Astrocyte (in vitro differentiated cells and primary cell): ENCODE measurements at places on chromosomes 4 and X. TPM values are rescaled to one million over a fixed set of nuclear protein-coding genes. Genes with fewer than 3 reads are reported as not detected.

TRIM75 gene
- not detected in 2 replicates for total RNA-seq

- H3K27ac ChIP-seq, result no peak within 1 kb of the TSS
- H3K4me3 ChIP-seq, result peak within 1 kb of the TSS; percentile 39
- H3K27me3 ChIP-seq, result peaks cover 21% of the 10 kb centered on the region
Measured at GRCh38 chr4:6200011-6200921, at the start of gene JAKMIP1. Gene JAKMIP1 (minus strand): TSS chr4:6200549. CDS start chr4:6112850, 87,699 bp downstream.

DNA sequence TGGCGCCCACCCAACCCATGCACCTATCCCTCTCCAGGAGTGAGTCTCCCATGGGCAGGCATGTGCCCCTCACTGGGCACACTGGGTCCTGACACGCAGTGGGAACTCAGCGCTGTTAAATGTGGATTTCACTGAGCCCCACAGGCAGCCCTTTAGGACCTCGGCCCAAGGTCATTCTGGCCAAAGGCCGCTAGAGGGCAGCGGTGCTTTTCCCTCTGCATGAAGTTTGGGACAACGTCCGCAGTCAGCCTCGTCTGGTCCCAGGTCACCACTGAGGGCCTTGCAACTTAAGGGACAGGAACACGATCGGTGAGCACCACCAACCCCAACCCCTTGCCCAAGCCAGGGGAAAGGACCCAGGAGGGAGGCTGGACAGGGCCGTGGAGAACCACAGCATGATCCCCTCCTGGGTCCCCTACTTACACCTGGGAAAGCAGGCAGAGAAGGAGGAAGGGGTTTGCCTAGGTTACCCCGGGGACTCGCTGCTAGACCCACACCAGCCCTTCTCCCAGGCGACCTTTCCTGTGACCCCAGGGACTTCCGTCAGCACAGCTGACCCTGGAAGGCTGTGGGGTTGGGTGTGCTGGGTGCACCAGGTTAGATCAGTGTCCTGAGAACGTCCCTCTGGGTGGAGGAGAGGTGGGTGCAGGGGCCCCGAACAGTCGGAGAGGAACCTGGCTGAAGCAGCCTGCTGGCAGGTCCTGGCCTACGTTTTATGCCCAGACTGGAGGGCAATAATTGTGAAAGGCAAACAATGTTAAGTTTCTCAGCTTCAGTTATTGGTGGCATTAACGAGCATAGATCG, 24.0 kb downstream of the CYTL1 start:
- H3K4me3 ChIP-seq, result no peak overlapping the region
- no peak overlapping the region for H3K27ac ChIP-seq
- H3K36me3 ChIP-seq, result no peaks in the 10 kb centered on the region
- H3K27me3 ChIP-seq, result no peaks in the 10 kb centered on the region

SHROOM4 gene
- total RNA-seq, result 7.0 and 7.6 TPM in 2 replicates

- H3K4me1 ChIP-seq, result no peaks in the 10 kb centered on the region
- no peak for DNase-seq
- no peaks in the 10 kb centered on the region for H3K36me3 ChIP-seq
- H3K4me3 ChIP-seq, result no peak overlapping the region
- no peaks in the 10 kb centered on the region for H3K27me3 ChIP-seq
Measured at GRCh38 chrX:11641349-11642065, 24.2 kb downstream of the ARHGAP6 start.

BTC gene
- 0.20 and 0.26 TPM in 2 replicates for total RNA-seq

DNA sequence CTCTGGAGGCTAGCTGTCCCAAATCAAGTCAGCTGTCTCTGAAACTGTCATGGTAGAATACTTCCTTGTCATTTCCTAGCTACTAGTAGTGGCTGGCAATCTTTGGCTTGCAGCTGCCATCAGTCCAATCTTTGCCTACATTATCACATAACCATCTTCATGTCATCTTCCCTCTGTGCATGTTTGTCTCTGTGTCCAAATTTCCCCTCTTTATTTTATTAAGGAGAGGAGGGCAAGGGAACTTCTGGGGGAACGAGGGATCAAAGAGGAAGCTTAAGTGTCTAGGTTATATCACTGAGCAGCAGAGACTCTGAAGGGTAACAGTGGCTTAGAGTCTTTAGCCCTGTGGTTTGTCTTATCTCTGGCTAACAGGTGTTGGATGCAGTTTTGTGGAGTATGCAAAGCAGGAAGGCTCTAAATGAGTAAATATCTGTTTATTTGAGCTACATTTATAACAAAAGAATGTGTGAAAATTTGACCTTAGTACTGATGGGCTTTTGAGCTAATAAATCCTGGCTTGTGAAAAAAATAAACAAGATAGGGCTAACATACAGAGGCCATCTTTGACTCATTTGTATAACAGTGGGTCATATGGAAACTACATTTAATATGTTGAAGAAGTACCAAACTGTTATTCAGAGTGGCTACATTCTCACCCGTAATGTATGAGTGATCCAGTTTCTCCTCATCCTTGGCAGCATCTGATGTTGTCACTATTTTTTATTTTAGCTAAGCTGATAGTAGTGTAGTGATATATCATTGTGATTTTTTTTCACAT, 49.4 kb upstream of the ENOX2 start:
- no peak overlapping the region for H3K4me3 ChIP-seq
- no peaks in the 10 kb centered on the region for H3K27me3 ChIP-seq
- H3K36me3 ChIP-seq, result no peaks in the 10 kb centered on the region
- H3K4me1 ChIP-seq, result no peaks in the 10 kb centered on the region

DNA sequence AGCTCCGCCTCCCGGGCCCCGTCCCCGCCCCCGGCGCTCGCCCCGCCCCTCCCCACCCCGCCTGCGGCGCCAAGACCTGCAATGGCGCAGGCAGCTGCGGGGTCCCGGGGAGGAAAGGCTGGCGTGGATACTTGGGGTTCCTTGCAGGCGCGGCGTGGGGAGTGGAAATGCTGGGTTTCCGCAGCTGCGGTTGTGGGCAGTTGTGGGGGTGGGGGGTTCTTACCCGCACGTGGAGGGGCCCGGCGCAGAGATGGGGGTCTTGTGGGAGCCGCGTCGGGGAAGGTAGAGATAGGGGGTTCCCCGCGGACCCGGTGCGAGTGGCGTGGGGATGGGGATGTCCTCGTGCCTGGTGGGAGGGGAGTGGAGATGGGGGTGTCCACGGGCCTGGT, 680 bp upstream of the ASMTL start:
- no peaks in the 10 kb centered on the region for H3K36me3 ChIP-seq
- H3K4me3 ChIP-seq, result peak overlapping the region; percentile 60
- H3K27me3 ChIP-seq, result no peaks in the 10 kb centered on the region
- H3K27ac ChIP-seq, result peak overlapping the region; percentile 56
- no peaks in the 10 kb centered on the region for H3K4me1 ChIP-seq
